ENCODE measurements at places on chromosomes 13 and 19.

- no peak for DNase-seq
Observed at GRCh38 chr19:46198756-46199155, 30.8 kb upstream of the IGFL1 start.

GRCh38 chr19:17873786-17874757 lies 2.3 kb downstream of the SLC5A5 start:
- peak; percentile 36 for DNase-seq

DNA sequence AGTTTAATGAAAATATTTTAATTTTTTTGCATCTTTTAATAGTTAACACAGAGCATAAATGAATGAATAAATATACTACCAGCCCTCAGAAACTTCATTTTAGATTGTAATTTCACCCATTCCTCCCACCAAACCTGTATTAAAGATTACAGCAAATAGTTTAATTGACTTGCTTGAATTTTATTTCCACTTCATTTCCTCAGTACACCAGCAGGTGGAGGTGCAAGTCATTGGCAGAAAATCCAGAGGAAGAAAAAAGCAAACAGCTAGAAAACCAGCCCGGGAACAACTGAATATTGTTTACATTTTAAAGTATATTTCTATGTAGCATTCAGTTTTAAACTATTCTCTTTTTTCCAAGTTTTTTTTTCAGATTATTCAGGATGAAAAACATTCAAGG lies 177.8 kb downstream of the OLFM4 start:
- DNase-seq: no peak

DNA sequence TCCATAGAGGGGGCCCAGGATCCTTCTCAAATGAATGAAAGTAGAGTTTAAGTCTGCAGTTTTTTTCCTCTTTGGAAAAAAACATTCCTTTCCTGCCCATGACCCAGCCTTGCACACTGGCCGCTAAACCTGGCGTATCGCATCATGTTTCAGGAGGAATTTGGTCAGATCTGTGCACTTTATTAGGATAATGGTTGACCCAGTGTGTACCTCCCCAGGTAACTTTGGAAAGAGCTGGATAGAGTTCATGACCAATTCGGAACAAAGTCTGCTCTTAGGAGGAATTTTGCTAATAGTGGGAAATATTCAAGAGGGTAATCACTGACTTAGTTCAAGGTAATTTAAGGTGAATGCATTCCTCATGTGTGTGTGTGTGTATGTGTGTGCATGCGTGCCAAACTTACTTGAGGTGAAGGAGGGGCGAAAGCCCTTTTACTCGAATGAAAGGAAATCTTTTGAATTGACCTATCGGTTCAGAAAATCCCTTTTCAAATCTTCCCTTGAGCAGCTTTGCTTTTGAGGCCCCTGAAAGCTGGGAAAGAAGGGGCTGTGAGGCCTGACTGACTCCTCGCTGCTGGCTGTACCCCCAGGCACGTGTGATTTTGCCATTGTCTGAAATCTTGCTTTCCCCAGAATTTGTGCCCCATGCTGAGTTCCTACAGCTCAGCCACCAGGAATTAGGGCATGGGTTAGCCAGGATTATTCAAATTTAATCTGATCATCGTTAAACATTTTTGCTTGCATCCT lies 46.3 kb downstream of the SIPA1L3 start:
- no peak for DNase-seq

GRCh38 chr13:110561344-110562035 lies at the start of gene RAB20:
Gene RAB20 (minus strand): TSS chr13:110561722. CDS start chr13:110561519, 203 bp downstream.
- DNase-seq: peak; percentile 30

DNA sequence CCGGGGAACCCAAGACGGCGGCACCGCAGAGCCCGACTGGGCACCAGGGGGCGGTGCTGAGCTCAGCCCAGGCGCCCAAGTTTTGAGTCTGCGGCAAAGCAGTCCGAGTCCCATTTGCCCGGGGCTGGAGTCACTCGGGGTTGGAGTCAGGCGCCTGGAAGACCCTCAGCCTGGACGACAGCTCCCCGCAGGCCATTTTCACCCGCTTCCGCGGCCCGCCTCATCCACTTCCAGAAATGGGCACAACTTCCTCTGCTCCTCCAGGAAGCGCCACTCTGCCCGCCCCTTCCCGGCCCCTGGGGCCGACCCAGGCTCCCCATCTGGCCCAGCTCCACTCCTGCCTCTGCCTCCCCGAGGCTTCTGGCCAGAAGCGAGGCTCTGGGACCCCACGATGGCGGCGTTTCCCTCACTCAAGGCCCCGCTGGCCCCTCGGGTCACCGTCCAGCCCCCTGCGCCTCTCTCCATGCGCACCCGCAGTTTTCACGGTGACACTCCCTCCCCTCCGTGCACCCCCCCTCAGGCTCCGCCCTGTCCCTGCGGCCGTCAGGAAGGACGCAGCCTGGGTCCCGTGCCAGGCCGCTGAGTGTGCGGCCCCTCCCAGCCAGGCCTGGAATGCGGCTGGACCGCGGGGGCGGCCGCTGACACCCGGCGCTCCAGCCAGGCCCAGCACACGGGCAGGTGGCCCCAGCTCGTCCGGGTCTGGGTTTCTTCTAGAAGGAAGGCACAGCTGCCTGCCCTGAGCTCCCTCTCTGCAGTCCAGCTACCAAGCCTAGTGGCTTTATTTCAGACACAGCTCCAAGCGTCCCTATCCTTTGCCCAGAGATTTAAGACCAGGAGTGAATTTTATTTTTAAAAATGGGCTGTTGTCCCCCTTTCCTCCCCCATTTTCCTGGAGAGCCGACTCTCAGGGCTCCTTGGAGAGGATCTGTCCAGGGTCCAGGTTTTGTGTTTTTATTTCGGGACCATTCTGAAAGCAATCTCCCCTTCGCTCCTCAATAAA lies 4.7 kb downstream of the SERTAD1 start:
- DNase-seq: peak; percentile 53

Measured in stimulated activated CD8-positive, alpha-beta memory T cell treated with anti-CD3 and anti-CD28 coated beads, Interleukin-7, amount 100 ng/mL, for 1 hour (primary cell).